T47D (cell line): ENCODE measurements at places on chromosomes 5 and 9.

DNA sequence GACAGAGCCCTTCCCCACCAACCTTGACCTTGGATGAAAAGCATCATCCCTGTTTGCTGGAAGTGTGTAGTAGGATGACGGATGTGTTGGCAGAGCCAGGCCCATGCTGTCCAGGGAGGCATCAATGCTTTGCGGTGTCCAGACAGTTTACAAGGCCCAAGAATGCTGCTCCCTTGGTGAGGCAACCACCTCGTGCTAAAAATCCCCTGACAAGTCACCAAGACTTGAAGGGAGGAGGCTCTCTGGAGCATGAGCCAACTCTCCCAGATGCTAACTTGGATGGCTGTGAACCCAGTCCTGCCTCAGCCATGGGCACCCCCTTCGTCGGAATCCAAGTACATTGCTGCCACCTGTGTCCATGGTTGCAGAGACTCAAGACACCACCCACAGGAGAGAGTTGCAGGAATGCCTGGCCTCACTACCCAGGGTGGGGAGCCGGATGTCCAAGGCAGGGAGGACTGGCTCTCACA lies 9.5 kb upstream of the NKD2 start:
- no peak for DNase-seq

DNA sequence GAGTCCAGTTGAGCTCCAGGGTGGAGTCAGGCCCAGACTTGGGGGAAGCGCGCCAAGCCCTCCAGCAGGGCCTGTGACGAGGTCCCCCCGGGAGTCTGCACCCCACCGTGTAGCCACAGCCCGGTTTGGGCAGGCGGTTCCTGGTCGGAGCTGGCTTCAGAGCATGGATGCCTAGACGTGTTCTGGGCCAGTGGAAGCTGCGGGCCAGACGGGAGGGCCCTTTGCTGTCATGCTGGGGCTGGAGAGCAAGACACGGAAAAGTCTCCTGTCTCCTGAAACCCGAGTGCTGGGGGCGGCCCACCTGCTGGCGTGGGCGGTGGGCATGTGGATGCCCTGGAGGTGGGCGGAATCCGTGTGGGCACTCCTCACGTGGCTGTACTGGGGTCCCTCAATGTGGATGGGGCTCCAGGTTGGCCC lies 1.9 kb downstream of the GPSM1 start:
- no peak for DNase-seq

DNA sequence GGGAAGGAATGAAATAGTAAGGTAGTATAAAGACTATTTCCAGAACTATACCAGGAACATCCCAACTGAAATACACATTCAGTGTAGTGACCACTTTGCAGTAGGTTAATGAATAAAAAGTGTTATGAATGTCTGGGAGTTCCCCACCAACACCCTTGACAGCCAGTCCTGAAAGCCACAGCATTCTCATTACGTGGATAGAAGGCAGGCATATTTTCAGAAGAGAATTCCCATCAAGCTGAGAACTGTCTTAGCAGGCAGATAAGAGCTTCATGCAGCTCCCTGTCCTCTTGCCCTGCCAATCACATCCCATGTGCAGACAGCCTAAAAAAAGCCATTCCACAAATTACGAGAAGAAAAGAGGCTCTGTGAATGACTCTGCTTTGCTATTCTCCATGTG lies 695.0 kb downstream of the DTWD2 start:
- no peak for DNase-seq

- no peak for DNase-seq
These were observed 3.2 kb downstream of the ZNF366 start for GRCh38 chr5:72503888-72504491.

GRCh38 chr9:105245891-105246161 lies 1.4 kb downstream of the SLC44A1 start:
- DNase-seq: no peak

DNA sequence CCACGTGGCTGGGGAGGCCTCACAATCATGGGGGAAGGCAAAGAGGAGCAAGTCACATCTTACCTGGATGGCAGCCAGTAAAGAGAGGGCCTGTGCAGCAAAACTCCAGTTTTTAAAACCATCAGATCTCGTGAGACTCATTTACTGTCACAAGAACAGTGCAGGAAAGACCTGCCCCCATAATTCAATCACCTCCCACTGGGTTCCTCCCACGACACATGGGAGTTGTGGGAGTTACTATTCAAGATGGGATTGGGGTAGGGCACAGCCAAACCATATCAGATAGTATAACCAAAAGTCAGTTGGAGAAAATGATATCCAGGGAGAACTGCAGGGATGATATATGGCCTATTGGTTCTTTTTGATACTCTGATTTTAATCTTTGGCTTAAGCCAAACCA lies 10.0 kb upstream of the CAVIN4 start:
- DNase-seq: no peak

GRCh38 chr9:77879437-77879943 lies 152.1 kb downstream of the GNAQ start:
- DNase-seq: no peak

DNA sequence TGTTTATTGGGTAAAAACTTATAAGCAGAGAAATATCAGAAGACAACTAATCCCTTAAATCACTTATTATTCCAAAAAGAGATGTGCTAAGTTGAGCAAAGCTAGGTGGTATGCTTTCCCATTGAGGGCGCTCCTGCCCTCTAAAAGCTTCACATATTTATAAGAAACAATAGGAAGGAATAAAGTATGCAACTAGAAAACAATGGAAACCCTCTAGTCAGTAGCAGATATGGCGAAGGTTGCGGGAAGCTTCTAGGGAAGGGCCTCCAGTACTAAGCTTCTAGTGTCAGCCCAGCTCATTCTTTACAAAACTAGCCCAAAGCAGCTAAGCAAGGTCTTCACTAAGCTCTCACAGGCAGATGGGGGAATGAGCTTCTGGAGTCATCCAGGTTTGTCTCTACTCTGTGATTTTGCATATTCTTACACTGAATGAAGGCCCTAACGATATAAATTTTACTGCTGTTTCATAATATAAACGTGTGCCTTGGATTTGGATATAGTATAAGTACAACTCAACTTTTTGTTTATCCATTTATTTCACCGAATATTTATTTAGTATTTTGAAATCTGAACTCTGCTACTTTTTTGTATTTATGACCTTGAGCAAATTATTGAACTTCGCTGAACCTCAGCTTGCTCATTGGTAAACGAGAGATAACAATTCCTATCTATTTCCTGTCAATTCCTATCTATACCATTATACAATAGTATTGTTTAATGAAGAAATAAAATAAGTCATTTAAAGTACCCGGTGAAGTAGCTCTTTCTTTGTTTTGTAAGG lies 571.4 kb downstream of the ELAVL2 start:
- DNase-seq: no peak

DNA sequence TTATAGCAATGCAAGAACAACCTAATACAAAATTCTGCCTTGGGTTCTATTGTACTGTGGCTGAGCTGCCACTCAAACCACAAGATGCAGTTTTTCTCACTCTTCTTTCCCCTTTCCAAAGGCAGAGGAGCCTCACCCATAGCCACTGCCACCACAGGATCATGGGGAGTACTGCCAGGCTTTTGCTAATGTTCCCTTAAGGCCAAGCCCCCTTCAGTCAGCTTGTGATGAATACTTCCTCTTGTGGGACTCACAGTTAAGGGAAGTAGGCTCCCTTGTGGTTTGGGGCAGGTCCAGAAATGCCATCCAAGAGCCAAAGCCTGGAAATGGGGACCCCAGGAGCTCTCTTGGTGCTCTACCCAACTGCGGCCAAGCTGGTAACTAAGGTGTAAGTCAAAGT lies 258.7 kb downstream of the SPATA31D1 start:
- DNase-seq: no peak

GRCh38 chr5:112077180-112077579 lies 320.2 kb upstream of the NREP start:
- no peak for DNase-seq

GRCh38 chr9:23554686-23555085 lies 271.4 kb downstream of the ELAVL2 start:
- no peak for DNase-seq

DNA sequence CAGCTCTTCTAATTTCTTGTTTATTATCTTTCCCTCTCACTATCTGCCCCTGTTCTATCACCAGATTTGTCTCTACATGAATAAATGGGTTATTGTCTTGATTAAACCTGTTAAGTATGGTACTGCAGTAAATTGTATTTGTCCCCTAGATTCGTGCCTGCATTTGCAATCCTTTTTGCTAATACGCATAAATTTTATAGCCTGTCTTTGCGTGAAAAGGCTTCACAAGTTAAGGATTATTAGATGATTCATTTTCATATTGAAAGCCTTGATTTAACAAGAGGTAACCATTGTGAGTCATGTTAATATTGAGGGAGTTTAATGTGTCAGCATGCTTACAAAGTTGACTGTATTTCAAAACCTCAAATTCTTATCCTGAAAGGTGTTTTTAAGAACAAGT lies 204.6 kb downstream of the PCSK1 start:
- DNase-seq: no peak

- DNase-seq: no peak
These were observed 74.9 kb upstream of the HMHB1 start for GRCh38 chr5:143737062-143737461.

- DNase-seq: no peak
These were observed 12.5 kb upstream of the SHOC1 start for GRCh38 chr9:111807197-111807596.

GRCh38 chr5:88826646-88827585 lies 56.1 kb downstream of the MEF2C start:
- no peak for DNase-seq

DNA sequence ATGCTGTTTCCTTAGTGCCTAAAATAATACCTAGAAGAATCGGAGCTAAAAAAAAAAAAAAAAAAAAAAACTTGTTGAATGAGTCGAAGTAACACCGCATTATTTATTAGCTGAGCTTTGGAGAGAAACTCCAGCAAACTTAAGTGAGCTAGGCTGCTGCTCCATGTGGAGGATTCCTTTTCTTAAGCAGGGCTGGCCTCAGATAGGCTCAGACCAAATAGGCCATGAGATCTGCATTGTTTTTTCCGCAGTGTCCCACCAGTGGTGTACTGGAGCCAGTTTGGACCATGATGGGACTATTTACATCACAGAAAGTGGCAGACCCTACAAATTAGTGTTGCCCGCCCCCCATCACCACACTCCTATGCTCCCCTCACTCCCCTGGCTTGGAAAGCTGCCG lies 341.4 kb downstream of the DTWD2 start:
- DNase-seq: no peak

- no peak for DNase-seq
These were observed 11.7 kb upstream of the SETX start for GRCh38 chr9:132366481-132366880.

- no peak for DNase-seq
These were observed 58.0 kb downstream of the ADCY2 start for GRCh38 chr5:7453947-7454346.

DNA sequence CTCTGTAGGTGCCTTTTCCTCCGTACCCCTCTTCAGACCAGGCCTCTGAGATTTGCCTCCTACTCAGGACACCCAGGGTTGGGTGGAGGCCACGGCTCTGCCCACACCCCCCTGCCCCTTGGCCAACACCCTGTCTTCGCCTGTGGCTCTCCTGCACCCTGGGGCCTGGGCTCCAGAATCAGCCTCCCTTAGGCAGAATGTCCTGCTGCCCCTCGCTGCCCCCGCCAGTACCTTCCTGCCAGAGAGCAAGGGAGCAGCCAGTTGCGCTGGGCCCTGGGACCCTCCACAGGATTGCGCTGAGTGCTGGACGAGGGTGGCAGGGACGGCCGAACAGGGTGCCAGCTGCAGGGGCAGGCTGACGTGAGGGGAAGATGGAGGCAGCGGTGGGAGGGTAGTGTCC lies 53.5 kb downstream of the COL5A1 start:
- DNase-seq: no peak

DNA sequence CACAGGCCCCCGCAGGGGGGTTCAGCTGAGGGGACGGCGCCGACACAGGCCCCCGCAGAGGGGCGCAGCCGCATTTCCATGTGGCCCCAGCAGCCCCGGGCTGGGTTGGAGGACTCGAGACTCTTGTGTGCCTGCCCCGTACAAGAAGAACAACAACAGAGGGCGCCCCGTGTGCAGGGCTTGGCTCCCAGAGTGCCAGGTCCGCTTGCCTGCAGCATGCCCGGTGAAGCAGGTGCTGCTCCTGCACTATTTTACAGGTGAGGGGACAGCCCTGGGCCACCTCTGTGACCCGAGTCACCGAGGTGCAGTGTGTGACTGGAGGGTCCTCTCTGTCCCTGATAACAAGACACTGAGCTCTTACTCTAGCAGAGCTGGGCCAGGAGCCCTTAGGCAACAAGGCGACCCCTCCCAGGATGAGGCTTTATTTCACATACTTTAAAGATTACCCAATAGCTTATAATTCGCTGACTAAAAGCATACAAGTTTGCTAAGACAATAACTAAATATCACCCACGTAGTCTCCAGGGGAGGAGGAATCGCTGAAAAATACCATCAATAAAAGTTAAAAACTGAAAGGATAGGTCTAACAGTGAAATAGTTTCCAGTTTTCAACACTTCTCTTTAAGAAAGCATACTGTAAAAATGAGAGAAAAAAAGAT lies 41.7 kb upstream of the SLC9A3 start:
- no peak for DNase-seq

DNA sequence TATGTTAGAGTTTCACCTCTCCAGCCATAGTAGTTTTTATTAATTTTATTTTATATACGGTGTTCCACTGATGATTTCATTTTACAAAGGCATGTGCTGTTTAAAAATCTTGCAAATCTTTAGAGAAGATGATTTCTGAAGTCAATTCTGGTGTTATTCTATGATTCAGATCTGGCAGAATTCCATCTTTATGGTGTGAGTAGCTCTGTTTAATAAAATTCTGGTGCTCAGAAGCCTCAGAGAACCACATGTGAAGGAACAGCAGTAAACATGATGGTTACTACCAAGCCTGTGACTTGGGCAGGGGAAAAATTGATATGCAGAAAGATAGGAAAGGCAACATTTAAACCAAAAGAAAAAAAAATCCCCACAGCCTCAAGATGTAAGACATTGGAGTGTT lies 299.7 kb downstream of the NPR3 start:
- DNase-seq: no peak

- peak; percentile 28 for DNase-seq
These were observed 180.1 kb upstream of the MVB12B start for GRCh38 chr9:126146254-126147145.

DNA sequence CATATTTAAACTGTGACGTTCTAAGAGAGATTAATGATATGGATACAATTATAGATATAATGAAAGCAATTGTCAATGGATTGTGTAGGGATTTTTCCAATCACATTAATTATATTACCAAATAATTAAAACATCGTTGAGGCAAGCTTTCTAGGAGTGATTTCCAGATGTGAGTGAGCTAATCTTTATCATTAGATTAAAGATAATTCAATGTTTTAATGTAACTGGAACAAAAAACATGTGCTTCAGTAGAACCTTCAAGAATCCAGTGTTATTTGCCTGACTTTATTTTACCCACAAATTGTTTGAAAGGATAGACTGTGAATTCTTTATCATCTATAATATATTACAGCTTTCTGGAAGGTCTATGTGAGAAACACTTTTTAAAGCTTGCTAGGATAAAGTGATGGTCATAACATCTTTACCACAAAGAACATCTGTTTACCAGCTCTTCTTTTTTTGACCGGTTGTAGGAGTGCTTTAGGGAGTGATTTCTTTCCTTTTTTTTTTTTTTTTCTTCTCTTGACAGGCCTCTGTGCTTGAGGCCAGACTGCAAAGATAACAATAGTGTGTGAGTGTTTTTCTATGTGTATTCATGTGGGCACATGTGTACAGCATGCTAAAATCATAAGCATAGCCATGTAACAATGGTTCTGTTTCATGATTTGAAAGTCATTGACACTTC lies 35.0 kb downstream of the SNCAIP start:
- DNase-seq: no peak

- peak; percentile 88 for DNase-seq
These were observed 2.9 kb upstream of the NPDC1 start for GRCh38 chr9:137048655-137049543.
